ENCODE measurements at places on chromosomes 13 and 19.

- no peak for DNase-seq
Measured at GRCh38 chr13:46858776-46859175, 38.1 kb downstream of the HTR2A start.

- DNase-seq = no peak
Measured at GRCh38 chr19:50969413-50969760, at the start of gene KLK6. TSS of gene KLK6 (minus strand) at chr19:50969591. CDS start at chr19:50968104, 1,487 bp downstream.

DNA sequence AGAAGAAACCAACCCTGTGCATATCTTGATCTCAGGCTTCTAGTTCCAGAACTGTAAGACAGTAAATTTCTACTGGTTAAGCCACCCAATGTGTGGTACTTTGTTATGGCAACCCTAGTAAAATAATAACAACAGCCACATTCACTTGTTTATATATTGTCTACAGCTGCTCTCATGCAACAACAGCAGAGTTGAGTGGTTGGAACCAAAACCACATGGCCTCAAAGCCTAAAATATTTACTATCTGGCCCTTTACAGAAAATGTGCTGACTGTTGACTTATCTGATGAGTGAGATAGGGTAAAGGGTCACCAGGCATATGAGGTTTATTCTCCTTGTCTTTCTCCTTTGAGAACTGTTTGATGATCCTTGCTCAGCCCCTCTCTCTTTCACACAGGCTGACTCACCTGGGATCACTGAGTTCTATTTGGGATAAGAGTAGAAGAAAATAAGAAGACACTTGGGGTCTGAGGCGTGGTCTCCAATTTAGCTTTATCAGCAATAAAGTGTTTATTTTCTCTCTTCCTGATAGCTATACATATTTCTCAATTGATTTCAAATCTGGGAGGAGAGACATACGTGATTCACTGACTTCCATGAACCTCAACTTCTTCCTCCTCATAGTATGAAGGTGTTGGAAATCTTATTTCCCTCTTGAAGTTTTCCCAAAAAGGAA, 227.5 kb upstream of the STARD13 start:
- DNase-seq = no peak

GRCh38 chr13:74158028-74158427, 23.8 kb upstream of the KLF12 start:
- DNase-seq = no peak

- DNase-seq = no peak
Measured at GRCh38 chr13:52713894-52714293, 25.7 kb downstream of the CNMD start.

GRCh38 chr13:39900106-39900750, 244.8 kb downstream of the COG6 start:
- no peak for DNase-seq

DNA sequence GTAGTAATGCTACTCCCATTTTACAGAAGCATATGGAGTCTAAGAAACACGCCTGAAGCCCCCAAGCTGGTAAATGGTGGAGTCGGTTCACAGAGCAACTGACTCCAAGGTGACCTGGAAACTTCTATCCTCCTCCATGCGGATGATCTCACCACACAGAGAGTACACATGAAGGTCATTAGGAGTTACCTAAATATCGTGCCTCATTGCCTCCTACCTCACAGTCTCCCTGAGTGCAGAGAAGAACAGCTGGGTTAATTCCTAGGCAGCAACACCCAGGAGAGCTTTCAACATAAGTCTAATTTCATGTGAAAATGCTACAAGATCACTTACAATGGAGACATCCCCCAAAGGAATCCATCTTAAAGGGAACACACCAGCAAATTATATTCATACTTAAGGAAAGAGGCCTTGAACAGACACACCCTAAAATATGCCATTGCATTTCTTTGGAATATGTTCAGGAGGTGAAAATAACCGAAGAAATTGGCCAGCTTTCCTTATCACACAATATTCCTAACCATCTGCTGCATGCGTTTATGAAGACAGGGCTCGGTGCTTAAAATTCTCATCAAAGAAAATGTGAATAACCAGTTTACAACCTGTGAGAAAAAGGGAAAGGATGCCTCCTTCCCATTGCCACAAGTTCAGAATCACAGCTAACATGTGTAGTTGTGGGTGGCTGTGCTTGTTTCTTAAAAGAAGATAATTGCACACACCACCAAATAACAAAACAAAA, 203.6 kb upstream of the NBEA start:
- DNase-seq = no peak

GRCh38 chr19:18860725-18861124, 29.0 kb downstream of the UPF1 start:
- DNase-seq = no peak

DNA sequence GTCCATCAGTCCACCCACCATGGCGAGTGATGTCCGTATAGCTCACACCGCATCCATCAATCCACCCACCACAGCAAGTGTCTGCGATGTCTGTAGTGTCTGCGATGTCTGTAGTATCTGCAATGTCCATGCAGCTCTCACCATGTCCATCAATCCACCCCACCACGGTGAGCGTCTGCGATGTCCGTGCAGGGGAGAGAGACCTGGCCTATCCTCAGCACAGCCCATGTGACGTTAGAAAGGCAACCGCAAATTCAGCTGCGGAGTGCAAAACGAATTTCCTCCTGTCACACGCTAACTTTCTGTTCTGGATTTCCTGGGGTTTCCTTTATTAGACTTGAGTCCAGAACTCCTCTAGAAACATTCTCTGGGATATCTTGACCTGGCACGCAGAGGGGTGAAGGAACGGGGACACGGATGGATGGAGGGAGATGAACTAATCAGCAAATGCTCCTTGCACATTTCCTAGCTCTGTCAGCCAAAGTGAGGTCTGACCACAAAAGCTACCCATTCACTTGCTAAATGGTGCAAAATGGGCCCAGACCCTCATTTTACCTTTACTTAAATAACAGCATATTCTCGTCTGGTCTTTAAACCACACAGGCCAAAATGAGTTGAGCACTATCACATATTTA, 18.3 kb downstream of the RASA3 start:
- no peak for DNase-seq

- DNase-seq = no peak
Measured at GRCh38 chr19:13899912-13900584, 5.9 kb downstream of the BRME1 start.

DNA sequence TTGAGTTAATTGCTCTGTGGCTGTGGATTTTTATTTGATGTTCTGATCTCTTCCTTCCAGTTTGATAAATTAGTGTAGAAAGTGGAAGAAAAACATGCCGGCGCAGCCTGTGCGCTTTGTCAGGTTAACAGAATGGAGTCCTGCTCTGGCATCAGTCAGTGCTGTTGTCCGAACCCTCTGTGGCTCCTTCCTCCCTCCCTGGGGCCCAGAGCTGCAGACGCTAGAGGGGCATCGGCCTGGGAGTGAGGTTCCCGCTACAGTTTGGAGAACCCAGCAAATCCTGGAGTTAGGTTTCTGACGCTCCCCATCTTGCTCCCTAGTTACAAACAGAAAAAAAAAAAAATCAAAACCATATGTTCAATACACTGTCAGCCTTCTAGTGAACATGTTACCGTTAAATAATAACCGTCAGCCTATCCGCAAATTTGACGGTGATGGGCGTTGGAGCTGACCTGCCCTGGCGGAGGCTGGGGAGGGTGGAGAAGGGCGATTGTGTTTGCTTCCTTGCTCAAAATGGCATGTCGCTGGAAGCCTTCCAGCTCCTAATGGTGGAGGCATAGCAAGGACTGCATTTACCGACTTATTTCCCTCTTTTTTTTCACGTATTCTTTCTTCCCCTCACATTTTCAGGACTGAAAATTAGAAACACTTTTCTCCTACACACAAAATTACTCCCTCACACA, 13.6 kb downstream of the MBNL2 start:
- no peak for DNase-seq

DNA sequence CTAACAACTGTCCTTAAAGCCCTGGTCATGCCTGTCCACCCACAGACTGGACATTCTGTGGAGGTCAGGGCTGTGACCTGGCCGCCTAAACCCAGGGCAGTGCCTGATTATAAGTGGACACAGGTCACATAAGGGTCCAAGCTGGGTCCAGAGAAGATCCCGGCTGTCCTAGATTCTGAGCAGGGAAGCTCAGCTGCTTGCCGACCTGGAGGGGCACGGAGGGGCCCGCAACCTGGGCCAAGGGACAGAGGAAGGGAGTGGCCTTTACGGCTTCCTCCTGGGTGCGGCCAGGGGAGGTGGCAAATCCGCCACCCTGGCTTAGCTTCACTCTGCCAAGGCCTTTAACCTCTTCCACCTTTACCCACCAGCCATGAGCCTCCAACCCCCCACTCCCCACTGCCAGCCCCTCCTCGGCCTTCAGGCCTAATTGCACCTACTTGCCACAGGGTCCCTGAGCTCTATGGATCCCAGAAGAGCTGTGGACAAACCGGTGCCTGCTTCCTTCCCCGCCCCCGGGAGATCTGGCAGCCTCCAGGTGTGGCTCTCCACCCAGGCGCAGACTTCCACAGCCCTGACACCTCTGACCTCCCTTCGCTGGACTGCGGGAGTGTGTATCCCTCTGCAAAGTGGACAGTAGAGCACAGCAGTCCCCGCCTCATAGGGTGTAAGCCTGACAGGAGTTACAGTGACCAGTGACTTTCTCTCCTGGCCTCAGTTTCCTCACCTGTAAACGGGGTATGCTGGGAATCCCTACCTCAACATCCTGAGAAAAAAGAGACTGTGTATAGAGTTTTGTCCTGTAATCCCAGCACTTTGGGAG, 1.7 kb downstream of the CD320 start:
- no peak for DNase-seq

- DNase-seq = no peak
Measured at GRCh38 chr13:39023761-39024160, 14.1 kb downstream of the PROSER1 start.

DNA sequence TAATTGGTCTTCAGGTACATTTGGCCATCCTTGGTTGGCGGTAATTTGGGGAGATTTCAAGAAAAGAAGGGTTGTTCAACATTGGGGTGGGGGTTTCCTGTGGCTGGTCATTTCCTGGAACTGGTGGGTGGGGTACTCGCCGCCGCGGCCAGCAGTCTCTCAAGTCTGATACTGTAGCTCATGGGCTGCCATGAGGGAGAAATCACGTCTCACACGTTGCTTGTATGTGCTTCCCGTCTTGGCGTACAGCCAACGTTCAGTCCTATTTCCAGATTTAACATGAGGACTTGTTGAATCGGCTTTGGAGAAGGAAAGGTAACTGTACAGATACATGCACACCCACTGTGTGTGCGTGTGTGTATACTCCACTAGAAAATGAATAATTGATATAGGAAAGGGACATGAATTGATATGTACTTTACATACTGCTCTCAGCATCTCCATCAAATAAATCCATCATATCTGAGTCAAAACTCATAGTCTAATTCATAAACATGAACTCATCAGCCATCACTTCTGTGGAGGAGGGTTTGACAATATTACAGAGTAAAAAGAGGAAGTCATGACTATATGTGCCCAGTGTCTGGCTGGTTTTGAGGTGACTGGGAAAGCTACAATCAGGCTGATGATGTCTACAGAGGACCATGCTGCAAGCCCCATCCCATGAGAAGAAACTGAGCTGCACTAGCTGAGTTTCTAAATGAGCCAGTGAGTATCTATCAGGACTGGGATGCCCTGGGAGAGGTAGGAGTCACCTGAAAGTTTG, 418.1 kb downstream of the TSHZ3 start:
- DNase-seq = no peak

DNA sequence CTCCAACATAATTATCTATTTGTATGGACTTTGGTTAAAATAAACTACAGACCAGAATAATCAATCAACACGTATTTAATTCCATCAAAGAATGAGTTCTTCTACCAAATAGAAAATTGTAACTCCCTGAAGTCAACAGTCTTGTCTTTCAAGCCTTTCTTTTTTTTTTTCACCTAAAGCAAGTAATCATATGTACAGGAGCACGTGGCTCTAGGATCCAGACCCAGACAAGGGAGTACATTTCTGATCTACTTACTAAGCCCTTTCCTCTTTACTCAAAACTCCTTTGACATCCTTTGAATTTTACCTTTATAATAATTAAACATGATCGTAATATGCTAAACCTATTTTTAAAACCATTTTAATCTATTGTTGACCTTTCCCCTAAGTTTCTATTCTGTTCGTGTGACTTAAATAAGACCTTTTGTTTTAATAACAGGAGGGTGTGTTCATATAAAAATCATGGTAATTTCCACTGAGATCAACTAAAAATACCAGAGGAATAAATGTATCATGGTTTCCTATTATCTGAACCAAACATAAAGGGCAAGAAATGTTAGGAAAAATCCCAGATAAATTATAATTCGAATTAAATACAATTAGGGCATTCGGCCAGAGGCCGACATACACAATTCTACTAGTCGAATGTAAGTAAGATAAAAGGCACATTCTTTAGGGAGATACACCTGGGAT, 1.7 kb downstream of the SLC7A1 start:
- no peak for DNase-seq

DNA sequence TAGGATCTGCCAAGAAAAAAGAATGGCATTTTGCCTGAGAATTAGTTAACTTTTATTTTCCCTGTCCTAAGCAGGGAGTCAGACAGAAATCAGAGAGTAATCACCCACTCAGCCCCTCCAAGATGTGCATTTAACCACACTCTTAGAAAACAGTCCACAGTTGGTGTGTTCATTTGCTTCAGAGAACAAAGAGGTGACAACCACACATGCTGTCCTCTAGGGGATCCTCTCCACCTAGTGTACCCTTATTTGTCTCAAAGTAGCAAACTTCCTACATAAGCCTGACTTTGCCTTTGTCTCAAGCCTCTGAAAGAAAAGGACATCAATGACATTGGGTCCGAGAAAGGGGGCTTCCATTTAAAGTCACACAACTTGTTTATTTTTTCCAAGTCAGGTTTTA, 107.0 kb upstream of the RFC3 start:
- no peak for DNase-seq

GRCh38 chr19:33152176-33152575, 20.3 kb downstream of the WDR88 start:
- DNase-seq = no peak

GRCh38 chr13:41520660-41521630, 63.6 kb downstream of the RGCC start:
- no peak for DNase-seq

Data from thoracic aorta (tissue), 2 donors.